LNCaP clone FGC (cell line): ENCODE measurements at places on chromosomes 2 and 18.

DNA sequence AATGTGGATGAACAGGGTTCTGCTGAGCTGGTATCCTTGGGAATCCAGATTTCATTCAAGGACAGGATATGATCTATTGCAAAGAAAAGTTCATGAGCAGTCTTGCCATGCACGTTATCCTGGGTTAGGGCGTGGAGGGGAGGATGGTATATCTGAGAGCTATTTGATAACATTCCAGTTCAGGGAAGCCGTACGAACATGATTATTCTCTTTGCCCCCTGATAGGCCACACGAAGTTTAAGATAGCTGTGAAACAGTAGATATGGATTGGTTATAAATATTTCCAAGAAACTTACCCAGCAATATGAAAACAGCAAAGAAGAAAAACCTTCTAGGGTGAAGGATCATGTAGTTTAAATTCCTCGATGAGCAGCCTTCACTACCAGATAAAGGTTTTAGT lies 171.9 kb downstream of the LTBP1 start:
- DNase-seq, result no peak

GRCh38 chr2:235521844-235522243 lies 28.0 kb downstream of the AGAP1 start:
- DNase-seq, result no peak

DNA sequence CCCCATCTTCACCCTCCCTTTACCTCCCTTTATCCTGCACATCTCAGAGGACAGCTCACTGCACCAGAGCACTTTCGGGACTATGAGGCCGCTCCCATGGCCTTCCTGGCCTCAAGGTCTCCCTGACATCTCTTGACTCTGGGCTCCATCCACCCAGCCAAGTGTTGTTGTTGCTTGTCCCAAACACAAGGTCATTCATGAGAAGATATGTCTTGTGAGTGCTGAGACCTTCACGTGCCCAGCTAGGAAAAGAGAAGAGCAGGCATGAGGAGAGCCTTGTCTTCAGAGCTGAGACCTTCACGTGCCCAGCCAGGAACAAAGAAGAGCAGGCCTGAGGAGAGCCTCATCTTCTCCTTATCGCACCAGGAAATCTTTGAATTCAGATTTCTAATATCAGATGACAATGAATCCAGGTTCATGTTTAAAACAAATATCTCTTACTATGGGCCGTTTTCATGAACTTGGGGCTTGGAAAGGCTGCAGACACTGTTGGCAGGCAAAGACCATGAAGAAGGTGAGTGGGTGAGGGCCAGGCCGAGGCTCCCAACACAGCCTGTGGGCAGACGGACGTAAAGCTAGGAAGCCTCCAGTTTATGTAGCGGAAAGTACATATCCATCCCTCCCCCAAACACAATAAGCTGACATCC lies 256.1 kb downstream of the NDUFA10 start:
- no peak for DNase-seq

DNA sequence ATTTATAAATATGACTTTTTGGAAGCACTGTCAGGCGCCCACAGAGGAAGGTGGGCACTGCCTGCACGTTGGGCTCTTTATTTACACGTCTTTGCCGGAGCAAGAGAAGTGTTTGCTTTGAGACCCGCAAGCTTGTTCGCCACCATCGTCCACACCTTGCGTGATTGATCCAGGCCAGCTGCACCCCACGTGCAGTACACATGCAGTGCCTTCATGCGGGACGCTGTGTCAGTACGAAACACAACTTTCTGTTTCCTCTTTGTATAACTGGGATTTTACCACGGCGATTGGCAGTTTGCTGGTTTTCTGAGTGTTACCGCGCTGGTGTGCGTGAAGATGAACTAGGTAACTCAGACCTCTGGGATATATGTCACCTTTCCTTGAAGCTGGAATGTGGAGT lies 571.0 kb upstream of the SALL3 start:
- DNase-seq, result no peak

DNA sequence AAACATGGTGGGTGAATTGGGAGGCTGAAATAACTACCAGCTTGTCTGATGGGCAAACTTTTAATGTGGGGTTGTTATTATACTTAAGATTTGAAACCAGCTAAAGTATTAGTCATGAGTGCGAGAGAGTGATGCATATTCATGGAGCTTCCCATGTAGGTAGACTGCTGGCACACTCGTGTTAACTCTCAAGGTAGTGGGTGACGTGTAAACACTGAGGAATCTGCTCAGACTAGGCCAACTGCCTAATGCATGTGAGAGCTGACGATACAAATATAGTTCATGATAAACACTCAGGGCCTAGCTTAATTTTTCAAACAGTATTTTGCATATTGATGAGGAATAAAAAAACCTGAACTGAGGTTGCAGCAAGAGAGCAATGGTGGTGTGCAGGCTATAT lies 1165.7 kb upstream of the PIK3C3 start:
- no peak for DNase-seq

DNA sequence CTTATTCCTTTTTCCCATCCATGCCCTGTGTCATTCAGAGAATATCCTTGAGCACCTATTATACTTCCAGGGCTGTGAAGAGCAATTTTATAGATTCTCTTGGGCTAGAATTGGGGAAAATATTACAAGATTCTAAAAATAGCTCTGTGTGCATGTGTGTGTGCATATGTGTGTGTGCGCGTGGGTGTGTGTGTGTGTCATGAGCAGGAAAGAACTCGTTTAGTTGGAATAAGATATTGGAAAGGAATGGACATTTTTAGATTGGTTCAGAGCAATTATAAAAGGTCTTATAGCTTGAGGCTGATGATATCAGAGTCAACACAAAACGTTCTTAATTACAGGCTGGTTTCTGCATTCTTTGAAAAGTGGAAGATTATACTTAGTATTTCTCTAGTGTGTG lies 212.1 kb upstream of the COPS8 start:
- no peak for DNase-seq

- no peak for DNase-seq
Measured at GRCh38 chr18:10565835-10566234, 40.0 kb downstream of the NAPG start.

GRCh38 chr2:177670791-177671535 lies 278.4 kb downstream of the AGPS start:
- DNase-seq, result no peak

DNA sequence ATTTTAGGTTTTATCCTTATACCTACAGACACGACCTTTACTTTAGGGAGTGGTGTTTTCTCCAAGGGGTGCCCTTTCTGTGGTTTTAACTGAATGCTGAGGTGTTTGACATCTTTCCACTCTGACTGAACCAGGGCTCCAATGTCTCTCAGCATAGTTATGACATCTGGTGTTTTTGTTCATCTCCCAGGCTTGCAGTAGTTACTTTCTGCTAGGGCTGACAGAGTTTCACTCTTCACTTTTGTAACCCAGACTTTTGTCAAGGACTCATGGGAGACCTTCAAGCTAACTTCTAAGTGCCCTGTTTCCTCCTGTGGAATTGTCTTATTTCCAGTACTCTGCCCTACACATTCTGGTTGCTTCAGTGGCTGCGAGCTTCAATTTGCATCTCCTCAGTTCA lies 103.1 kb downstream of the CCDC85A start:
- DNase-seq, result no peak

GRCh38 chr18:74613381-74613780 lies 15.7 kb downstream of the ZNF407 start:
- DNase-seq, result no peak

DNA sequence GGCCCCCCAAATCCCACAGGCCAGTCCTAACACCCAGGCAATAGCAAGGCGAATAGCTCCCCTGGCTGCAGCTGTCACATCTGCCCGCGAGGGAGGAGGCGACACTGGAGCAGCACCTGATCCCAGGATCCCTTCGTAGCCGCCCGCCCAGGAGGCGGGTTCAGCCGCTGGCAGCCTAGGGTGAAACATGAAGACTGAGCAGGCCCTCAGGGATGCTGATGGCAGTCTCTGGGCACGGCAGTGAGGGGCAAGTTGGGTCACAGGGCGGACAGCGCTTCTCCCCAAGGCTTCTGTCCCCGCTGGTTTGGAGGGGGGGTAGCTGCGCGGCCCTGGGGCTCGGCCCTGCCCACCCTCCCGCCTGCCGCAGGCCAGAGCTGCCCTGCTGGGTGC lies 1.9 kb downstream of the DNMT3A start:
- no peak for DNase-seq

DNA sequence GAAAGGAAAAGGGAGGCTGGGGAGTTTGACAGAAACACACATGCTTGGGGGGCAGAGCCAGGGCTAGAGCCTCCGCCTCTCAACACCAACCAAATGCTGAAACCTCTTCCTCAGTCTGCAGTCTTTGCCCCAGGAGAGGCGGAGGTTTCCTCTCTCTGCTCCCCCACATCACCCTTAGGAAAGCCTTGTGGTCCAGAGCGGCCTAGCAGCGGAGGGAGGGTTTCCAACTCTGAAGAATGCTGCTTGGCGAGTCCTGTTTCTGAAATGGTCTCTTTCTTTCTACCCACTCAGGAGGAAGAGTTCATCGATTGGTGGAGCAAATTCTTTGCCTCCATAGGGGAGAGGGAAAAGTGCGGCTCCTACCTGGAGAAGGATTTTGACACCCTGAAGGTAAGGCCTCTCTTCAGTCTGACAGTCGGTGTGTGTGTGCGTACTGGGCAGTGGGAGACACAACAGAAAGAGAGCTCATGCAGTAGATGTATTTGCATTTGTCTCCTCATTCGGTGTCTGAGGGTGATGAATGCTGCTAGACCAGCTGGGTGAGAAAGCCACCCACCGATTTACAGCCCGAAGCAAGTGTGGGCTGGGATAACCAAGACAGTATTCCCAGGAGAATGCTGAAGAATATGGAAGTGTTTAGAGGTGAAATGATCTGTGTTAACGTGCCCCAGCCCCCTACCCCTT lies 190.5 kb downstream of the DYSF start:
- DNase-seq, result no peak

DNA sequence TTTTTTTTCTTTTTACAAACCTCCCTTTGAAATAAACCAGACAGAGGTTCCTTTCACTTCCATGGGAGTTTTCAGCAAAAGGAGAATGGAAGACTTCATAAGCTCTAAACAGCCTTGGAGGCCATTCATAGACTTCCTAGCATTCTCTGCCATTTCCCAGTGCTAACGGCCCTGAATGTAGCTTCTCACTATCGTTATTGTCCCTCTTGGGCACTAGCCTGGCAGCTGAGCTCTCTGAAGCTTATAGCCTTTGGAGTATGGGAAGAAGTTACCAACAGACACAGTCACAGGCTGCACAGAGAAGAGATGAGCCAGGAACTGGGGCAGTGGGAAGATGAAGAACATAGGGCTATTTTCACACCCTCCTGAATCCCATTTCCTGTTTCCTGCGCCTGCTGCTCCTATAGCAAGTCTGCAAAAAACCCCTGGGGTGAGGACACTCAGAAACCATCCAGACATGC lies 29.1 kb upstream of the EPC2 start:
- no peak for DNase-seq

DNA sequence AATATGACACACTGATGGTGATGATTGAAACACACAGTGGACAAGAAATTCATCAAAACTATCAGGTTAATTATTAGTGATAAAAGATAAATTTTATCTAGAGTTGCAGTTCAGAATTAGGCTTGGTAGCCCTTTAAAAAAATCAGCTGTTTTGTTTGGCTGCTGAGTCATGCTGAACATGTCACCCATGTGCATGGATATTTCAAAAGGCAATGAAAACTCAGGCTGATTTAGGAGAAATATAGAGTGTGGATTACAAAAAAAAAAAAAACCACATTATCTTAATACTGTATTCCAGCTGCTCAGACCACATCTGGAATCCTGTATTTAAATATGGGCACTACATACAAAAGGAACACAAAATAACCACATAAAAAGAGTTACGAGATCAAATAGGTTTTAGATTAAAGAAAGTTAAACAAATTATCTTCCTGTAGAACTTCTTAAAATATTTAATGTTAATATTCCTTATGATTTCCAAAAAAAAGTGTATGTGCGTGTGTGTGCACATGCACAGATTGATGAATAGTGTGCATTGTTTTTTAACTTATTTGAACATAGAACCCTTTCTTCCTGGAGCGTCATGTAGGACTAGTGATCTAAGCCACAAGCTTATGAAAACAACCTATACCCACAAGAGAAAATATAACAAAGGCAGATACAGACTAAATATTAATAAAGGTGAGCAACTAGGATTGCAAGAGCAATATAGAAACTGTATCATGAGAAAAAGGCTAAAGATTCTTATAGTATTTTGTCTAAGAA lies 186.2 kb downstream of the STK39 start:
- no peak for DNase-seq

- DNase-seq, result no peak
Measured at GRCh38 chr18:45880876-45881558, 55.5 kb downstream of the SIGLEC15 start.

- no peak for DNase-seq
Measured at GRCh38 chr2:240138254-240138984, 2.0 kb downstream of the OTOS start.

DNA sequence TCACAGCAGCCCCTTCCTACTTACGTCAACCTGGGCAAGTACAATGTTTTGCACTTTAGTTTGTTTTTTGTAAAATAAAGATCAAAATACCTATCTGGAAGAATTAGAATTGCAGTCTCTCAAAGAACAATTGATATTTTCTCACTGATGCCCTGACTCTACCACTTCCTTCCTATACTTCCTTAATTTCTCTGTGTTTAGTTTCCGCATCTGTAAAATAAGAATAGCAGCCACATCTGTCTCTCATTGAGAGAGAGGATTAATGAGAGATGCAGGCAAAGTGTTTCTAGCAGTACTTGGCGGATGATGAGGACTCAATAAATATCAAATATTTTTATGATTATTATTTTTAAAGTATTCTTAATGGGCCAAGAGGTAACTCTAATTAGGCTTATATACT lies 122.6 kb upstream of the PIEZO2 start:
- no peak for DNase-seq

GRCh38 chr18:924987-925386 lies 20.3 kb downstream of the ADCYAP1 start:
- no peak for DNase-seq

GRCh38 chr18:911025-911424 lies 6.4 kb downstream of the ADCYAP1 start:
- DNase-seq, result no peak

DNA sequence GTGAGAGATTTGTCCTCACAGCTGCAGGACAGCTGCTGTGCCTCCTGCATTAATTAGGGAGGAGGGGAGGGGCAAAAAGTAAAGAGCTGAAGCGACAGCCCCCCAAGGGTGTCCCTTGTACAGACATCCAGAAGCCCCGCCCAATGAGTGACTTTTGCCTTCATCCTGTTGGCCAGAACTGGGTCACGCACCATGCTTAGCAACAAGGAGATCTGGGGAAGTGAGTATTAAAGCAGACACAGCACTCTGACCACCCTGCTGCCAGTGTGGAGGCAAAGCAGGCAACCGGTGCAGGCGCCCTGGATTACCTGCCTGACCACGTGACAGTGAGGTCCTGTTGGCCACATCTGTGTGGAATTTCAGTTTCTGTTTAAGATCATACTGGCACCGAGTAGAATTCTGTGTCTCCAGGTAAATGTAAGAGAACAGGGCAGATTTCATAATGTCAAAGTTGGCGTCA lies 21.5 kb upstream of the BIN1 start:
- DNase-seq, result peak; percentile 75

- DNase-seq, result peak; percentile 86
Measured at GRCh38 chr2:55163941-55164390, 68.1 kb downstream of the CLHC1 start.

GRCh38 chr2:11389052-11389420 lies 44.6 kb upstream of the ROCK2 start:
- no peak for DNase-seq
